ENCODE measurements at places on chromosomes 3 and 15. TPM values are rescaled to one million over a fixed set of nuclear protein-coding genes. Genes with fewer than 3 reads are reported as not detected.

GRCh38 chr3:141326123-141326522 lies 42.2 kb upstream of the ZBTB38 start:
- H3K4me1 ChIP-seq = peaks cover 13% of the 10 kb centered on the region
- no peaks in the 10 kb centered on the region for H3K27me3 ChIP-seq
- H3K36me3 ChIP-seq = no peaks in the 10 kb centered on the region
- no peak overlapping the region for H3K4me3 ChIP-seq
- H3K27ac ChIP-seq = peak overlapping the region; percentile 79
- DNase-seq = no peak

Gene IMPG2
- total RNA-seq = 0.18 TPM

DNA sequence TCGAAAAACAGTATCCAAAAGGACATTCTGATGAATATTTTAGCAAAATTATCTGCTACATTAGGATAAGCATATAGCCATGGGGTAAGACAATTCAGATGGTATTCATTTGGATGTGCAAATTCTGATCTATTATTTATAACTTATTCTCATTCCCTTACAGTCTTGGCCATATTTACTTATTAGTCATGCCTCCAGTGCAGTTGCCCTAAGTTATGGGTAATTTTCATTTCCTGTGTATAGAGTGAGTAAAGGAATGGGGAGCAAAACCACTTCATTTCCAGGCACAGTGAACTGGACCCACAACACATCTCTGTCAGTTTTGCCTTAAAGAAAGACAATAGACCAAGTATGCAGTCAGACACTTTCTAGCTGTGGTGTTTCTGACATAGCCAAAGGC lies 134.3 kb downstream of the POLQ start:
- peak; percentile 40 for DNase-seq
- no peak overlapping the region for H3K4me3 ChIP-seq
- H3K4me1 ChIP-seq = no peaks in the 10 kb centered on the region
- no peak overlapping the region for H3K27ac ChIP-seq
- H3K36me3 ChIP-seq = no peaks in the 10 kb centered on the region
- no peaks in the 10 kb centered on the region for H3K27me3 ChIP-seq

DNA sequence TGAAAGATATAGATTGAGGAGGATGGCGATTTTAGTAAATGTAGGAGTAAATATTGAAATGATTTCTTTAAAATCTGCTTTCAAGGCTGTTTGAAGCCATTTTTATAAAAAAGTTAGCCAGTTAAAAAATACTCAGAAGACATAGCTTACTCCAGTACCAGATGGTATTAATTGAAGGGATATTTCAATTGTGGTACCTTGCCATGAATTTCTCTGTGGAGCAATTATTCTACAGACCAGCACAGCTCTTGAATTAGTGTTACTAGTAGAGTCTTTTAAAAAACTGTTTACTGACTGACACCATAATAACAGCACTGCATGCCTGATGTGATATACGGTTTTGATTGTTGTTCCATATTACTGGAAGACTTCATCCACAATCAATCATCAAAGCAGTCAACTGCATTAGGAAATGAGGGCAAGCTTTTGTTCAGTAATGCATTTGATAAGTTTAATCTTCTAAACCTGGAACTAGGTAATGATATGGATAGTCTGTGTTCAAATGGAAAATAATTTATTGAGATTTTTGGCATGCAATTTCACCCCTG lies 106.4 kb downstream of the MFSD1 start:
- H3K4me3 ChIP-seq = no peak overlapping the region
- no peak for DNase-seq
- no peak overlapping the region for H3K27ac ChIP-seq
- H3K36me3 ChIP-seq = no peaks in the 10 kb centered on the region
- H3K4me1 ChIP-seq = no peaks in the 10 kb centered on the region

DNA sequence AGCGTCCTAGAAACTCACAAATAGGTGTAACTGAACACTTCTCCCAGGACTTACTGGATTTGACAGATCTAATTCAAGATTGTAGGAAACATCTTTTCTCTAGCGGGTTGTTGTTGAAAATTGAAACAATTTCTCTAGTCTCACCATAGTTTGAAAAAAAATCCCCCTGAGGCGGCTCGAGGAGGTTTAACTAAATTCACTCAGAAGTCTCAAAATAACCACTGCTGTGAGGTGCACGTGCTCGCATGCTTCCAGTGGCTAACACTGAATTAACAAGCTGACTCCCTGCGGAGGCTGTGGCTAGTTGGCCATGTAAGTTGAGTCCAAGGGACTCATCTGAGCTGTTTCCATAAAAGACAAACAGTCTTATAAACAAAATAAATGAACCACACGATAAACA lies 503.9 kb downstream of the OCA2 start:
- H3K27ac ChIP-seq = no peak overlapping the region
- DNase-seq = no peak
- no peaks in the 10 kb centered on the region for H3K27me3 ChIP-seq
- H3K4me3 ChIP-seq = no peak overlapping the region
- no peaks in the 10 kb centered on the region for H3K36me3 ChIP-seq
- H3K4me1 ChIP-seq = no peaks in the 10 kb centered on the region

GRCh38 chr15:88920186-88920891 lies 7.2 kb upstream of the MFGE8 start:
- peaks cover 8% of the 10 kb centered on the region for H3K4me1 ChIP-seq
- H3K36me3 ChIP-seq = no peaks in the 10 kb centered on the region
- H3K27ac ChIP-seq = 0 out of 2 replicates have a peak overlapping the region, but pooled peaks have one; percentile 9
- no peak overlapping the region for H3K4me3 ChIP-seq

GRCh38 chr15:73569361-73569760 lies 63.8 kb downstream of the NPTN start:
- peaks cover 12% of the 10 kb centered on the region for H3K4me1 ChIP-seq
- H3K27me3 ChIP-seq = no peaks in the 10 kb centered on the region
- H3K27ac ChIP-seq = no peak overlapping the region
- no peak for DNase-seq
- H3K36me3 ChIP-seq = peaks cover 47% of the 10 kb centered on the region
- H3K4me3 ChIP-seq = no peak overlapping the region

GRCh38 chr15:70140543-70141375 lies 43.0 kb upstream of the TLE3 start:
- peaks cover 37% of the 10 kb centered on the region for H3K27me3 ChIP-seq
- H3K4me1 ChIP-seq = peaks cover 10% of the 10 kb centered on the region
- peak; percentile 57 for DNase-seq
- H3K27ac ChIP-seq = no peak overlapping the region
- no peaks in the 10 kb centered on the region for H3K36me3 ChIP-seq

DNA sequence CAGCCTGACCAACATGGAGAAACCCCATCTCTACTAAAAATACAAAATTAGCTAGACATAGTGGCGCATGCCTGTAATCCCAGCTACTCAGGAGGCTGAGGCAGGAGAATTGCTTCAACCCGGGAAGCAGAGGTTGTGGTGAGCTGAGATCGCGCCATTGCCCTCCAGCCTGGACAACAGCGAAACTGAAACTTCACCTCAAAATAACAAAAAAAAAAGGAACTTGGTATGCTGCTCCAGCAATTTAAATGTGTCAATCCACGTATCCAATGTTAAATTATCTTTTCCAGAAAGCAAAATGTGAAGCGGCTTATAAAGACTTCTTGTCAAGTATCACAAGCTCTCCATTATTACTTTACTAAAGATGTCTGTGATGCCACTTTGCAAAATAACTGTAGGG lies 9.9 kb upstream of the ARIH1 start:
- no peak for DNase-seq
- no peaks in the 10 kb centered on the region for H3K4me1 ChIP-seq
- no peak overlapping the region for H3K27ac ChIP-seq

Gene PARP3
- total RNA-seq = 16.3 TPM

- no peak overlapping the region for H3K4me3 ChIP-seq
- DNase-seq = no peak
- no peak overlapping the region for H3K27ac ChIP-seq
- no peaks in the 10 kb centered on the region for H3K4me1 ChIP-seq
- peaks cover 50% of the 10 kb centered on the region for H3K27me3 ChIP-seq
Observed at GRCh38 chr3:193983846-193984818, 151.8 kb upstream of the HES1 start.

Gene CCDC54
- not detected for total RNA-seq

DNA sequence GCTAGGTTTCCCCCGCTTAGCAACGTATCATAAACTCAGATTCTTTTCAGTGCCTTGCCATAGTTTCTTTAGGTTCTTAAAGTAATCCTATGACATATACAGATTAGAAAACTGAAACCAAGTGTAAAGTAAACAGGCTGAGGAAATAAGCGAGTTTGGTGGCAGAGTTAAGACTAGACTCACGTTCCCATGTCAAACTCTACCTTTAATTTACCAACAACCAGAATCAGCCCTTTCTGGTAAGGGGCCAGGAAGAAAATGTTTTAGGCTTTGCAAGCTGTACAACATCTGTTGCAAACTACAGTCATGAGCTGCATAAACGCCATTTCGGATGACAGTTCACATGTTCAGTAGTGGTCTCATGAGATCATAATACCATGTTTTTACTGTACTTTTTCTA lies 128.0 kb upstream of the PRICKLE2 start:
- H3K4me3 ChIP-seq = peak overlapping the region; percentile 29
- H3K27me3 ChIP-seq = no peaks in the 10 kb centered on the region
- DNase-seq = peak; percentile 65
- H3K36me3 ChIP-seq = no peaks in the 10 kb centered on the region

GRCh38 chr3:5058471-5058951 lies 63.6 kb upstream of the ARL8B start:
- peaks cover under 1% of the 10 kb centered on the region for H3K4me1 ChIP-seq
- peak; percentile 40 for DNase-seq
- peaks cover 6% of the 10 kb centered on the region for H3K27me3 ChIP-seq
- no peak overlapping the region for H3K4me3 ChIP-seq

- peaks cover under 1% of the 10 kb centered on the region for H3K4me1 ChIP-seq
- no peak overlapping the region for H3K27ac ChIP-seq
- H3K36me3 ChIP-seq = peaks cover 7% of the 10 kb centered on the region
- peak; percentile 53 for DNase-seq
Observed at GRCh38 chr3:43727930-43728329, 37.2 kb downstream of the ABHD5 start.

Gene PLEKHO2
- total RNA-seq = 19.0 TPM

Gene SENP8
- 3.1 TPM for total RNA-seq

DNA sequence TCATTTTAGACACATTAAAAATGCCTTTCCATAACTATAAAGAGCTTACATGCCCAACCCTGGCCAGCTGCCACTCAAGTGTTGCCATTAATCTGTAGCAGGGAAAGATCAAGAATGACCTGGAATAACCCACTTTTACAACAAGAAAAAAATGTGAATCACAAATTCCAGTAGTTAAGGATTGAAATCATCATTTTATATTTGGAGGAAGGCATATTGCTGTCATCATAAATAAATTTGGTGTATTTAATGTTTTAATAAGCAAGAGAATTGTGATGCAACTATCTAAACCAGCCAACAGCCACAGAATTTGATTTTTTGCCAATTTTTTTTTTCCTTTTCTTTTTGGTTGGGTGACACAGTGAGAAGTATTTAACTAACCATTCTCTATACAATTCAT lies 240.0 kb upstream of the SEMA6D start:
- no peak overlapping the region for H3K27ac ChIP-seq
- no peaks in the 10 kb centered on the region for H3K27me3 ChIP-seq
- H3K4me3 ChIP-seq = no peak overlapping the region
- no peaks in the 10 kb centered on the region for H3K4me1 ChIP-seq

DNA sequence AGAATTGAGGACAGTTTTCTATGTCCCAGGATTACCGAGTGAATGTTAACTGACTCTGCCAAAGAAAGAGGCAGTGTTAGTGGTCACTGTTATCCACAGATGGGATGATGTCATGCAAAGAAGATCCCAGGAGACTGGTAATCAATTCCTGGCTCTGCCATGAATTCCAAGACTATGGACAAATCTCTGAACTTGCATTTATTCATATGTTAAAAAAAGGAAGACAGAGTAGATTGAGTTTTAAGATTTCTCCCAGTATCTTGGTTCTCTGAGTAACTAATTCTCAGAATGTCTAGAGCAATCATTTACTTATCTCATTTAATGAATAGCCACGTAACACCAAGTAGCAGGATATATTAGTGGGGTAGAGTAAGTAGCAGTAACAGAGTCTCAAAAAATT lies 11.5 kb upstream of the MAP3K13 start:
- H3K4me3 ChIP-seq = no peak overlapping the region
- no peak overlapping the region for H3K27ac ChIP-seq
- H3K4me1 ChIP-seq = no peaks in the 10 kb centered on the region
- peak; percentile 49 for DNase-seq

Gene PFKFB4
- total RNA-seq = 16.1 TPM

- no peak overlapping the region for H3K4me3 ChIP-seq
- no peak overlapping the region for H3K27ac ChIP-seq
- H3K4me1 ChIP-seq = no peaks in the 10 kb centered on the region
Observed at GRCh38 chr3:11413071-11413470, 140.9 kb downstream of the ATG7 start.

- no peaks in the 10 kb centered on the region for H3K4me1 ChIP-seq
- no peak overlapping the region for H3K27ac ChIP-seq
- peaks cover 24% of the 10 kb centered on the region for H3K36me3 ChIP-seq
Observed at GRCh38 chr3:101729586-101729985, 5.2 kb downstream of the CEP97 start.

DNA sequence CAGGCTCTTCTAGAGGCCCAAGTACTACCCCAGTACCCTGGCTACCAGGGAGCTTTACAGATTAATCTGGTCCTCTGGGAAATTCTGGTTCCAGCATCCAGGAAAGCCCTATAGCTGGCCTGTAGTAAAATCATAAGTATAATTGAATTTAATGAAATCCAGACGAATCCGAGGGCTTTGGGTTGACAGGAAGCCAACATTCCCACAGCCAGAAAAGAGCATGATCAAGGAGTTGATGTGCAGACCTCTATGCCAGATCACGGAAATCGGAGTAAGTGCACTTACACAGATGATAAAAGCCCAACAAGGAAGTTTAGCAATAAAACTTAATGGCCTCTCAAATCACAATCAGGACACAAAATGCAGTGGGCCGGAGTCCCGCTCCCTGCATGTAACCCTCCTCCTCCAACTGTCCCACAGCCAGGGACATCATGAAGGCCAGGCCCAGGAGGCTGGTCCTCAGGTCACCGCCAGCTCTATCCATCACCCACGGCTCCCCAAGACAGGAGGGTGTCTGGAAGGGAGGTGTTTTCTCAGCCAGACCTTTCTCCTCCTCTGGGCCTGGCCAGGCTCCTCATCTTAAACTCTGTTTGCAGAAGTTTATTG lies 62.8 kb upstream of the SEC22A start:
- no peaks in the 10 kb centered on the region for H3K27me3 ChIP-seq
- H3K27ac ChIP-seq = no peak overlapping the region
- peaks cover 11% of the 10 kb centered on the region for H3K36me3 ChIP-seq
